Pons (tissue), 1 donor: ENCODE measurements at places on chromosomes 11 and 22.
A peak's percentile ranks its signal among the peaks of the same experiment; 100 is the strongest.

DNA sequence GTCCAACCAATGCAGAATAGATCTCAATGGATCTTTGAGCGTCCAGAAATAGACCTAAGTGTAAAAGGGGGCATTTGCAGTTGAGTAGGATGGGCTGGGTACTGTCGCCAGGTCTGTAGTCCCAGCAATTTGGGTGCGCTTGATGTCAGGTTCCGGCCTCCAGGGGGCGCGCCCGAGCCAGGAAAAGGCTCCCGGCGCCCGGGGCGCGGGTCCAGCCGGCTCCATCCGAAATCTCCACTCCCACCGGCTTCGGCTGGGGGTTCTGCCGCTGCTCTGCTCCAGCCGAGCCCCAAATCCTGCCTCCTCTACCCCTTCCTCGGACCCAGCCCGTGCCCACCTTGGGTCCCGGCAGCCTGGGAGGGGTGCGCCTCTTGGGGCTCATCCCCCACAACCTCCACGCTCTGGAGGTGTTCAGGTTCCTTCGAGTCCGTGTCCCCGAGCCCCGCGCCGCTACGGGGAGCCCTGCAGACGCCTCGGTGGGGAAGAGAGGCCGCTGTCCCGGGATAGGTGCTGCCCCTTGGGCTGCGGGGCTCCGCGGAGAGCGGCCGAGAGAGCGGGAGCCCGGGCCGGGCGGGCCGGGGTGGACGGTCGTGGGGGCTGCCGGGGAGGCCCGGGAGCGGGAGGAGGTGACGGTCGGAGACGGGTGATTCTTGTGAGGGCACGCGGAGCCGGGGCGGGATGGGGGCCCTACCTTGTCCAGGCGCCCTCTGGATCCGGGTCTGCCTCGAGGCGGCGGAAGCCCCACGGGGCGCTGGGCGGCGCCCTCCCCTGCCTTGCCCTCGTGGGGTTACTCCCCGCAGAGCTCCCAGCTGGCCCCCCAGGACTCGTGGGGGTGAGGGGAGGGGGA lies 13.0 kb upstream of the CYB5R3 start:
- DNase-seq: peak; percentile 50

- no peak for DNase-seq
Observed at GRCh38 chr11:7046474-7047175, 26.3 kb downstream of the NLRP14 start.

GRCh38 chr22:31631436-31631835 lies 30.6 kb downstream of the PISD start:
- no peak for DNase-seq

DNA sequence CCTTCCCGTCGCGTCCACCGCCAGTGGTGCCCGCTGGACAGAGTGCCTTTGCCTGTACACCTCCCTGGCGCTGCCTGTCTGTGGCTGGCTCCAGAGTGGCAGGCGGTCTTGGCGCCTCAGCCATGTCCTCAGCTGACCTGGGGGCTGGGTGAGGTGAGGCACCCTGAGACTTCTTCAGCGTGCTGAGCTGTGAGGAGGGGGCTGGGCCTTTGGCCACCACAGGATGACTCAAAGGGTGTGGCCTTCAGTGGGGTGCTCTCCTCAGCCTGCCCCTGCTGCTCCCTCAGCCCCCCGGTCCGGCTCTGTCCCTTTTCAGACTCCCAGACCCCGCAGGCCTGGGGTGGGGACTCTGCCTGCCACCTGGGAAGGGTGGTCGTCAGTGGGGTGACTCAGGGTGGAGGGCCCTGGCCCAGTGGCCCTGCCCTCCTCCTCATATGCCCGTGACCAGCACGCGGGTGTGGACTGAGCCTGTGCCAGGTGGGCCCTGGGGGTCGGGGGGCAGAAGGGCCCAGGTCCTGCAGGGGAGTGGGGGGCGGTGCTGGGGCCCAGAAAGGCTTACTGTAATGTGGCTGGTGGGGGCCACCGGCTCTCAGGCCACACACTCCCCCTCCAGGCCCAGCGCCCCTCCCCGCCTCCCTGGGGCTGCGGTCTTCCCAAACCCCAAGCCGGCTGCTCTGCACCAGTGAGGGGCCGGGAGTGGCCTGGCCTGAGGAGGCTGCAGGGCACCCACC lies 15.9 kb downstream of the CRELD2 start:
- DNase-seq: peak; percentile 78

DNA sequence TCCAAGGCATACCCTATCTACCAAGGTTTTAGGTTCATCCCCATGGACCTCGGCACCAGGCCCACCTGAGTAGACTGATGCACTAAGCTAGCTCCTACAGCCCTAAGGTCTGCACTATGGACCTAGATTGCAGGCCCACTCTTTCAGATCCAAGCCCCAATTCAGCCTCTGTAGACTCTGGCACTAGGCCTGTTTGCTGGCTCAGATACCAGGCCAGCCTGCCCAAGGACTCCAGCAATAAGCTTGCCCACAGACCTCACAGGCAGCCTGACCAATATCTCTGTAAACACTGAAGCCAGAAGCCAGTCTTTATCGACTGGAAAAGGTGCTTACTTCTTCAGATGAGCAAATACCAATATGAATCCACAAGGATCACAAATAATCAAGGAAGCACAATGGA lies 411.3 kb downstream of the INSC start:
- no peak for DNase-seq

- no peak for DNase-seq
Observed at GRCh38 chr11:107719073-107719472, 7.2 kb upstream of the SLN start.

DNA sequence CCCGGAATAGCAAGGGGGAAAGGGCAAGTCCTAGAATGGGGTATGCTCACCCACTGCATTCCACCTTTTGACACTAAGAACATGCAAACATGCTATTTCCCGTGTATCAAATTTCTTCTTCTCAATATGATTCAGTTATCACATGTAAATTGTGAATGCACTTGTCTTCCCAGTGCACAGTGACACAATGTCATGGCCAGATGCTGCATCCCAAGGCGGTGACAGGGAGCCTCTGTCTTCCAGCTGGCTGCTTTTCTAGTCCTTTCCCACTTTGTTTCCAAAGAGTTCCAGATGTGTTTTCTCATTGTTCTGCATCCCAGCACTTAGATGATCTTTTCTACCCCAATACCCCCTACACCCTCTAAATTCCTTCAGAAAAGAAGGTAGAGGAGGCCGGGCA lies 12.4 kb downstream of the SLC25A18 start:
- peak; percentile 89 for DNase-seq

DNA sequence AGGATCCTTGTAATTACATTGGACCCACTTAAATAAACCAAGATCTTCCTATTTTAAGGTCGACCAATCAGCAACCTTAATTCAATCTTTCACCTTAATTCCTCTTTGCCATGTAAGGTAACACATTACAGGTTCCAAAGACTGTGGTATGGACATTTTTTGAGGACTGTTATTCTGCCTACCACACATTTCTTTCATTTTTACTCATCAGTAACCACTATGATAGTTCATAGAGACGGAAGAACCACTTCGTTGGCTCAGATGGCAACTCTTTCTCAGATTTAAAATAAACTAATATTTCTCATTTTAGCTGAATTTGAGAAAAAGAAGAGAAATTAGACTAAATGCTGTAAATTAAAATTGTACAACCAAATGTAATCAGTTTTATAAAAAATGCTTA lies 96.3 kb downstream of the PAX6 start:
- DNase-seq: no peak
